NCI-H2029 treated with DMSO at 0.1 percent for 48 hours (cell line): ENCODE measurements at places on chromosomes 6 and 20.

DNA sequence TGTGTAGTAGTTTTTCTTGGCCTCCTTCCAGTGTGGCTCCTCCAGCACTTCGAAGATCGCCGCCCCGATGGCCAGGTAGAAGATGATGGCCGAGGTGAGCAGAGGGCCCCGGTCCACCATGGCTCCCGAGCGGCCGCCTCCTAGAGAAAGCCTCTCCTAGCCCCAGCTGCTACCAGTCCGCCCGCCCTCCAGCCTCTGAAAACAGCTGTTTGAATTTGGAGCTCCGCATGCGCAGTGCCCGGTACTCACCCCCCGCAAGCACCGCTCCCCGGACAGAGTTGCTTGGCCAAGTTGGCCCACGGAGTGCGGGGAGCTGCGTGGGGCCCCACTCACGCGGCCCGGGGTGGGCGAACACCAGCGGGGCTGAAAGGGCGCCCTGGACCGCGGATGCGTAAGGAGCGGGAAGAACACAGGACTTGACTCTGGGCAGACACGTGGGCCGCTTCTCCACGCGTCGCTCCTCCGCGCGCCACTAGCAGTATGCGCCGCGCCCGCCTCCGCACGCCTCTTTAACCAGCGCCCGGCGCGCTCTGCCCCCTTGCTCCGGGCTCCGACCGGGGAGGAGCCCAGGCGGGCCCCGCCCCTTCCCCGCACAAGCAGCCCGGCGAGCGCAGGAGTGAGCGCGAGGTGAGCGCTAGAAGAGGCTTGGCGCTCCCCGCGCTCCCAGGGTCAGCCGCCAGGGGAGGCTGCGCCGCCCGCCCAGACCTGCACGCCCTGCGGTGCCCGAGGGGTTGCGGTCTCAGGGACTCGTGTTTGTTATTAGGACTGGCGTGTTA is at the start of gene KCNK5:
KCNK5 (minus strand) TSS at position 484 of the 776 bp plus-strand sequence; CDS start at position 120, 364 bp downstream.
- peak; percentile 51 for DNase-seq

DNA sequence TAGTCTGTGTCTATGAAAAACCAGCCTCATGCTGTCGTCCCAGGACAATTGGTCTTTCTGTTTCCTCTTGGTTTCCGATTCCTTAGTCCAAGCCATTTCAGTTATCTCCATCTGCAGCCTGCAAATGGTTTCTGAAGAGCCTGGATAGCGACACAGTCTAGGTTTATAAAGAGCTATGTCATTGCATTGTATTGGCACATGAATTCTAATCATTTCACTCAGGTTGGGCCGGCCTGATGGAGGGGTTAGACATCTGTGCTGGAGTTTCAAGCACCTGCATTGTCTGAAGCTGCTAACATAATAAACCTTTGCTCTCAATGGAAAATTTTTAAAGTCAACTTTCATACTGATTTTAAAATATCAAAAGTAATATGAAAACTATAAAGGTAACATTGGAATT is 232.6 kb upstream of the MAP3K7 start:
- DNase-seq, result no peak

GRCh38 chr6:36289281-36289878 is 19.5 kb downstream of the PNPLA1 start:
- DNase-seq, result peak; percentile 72

DNA sequence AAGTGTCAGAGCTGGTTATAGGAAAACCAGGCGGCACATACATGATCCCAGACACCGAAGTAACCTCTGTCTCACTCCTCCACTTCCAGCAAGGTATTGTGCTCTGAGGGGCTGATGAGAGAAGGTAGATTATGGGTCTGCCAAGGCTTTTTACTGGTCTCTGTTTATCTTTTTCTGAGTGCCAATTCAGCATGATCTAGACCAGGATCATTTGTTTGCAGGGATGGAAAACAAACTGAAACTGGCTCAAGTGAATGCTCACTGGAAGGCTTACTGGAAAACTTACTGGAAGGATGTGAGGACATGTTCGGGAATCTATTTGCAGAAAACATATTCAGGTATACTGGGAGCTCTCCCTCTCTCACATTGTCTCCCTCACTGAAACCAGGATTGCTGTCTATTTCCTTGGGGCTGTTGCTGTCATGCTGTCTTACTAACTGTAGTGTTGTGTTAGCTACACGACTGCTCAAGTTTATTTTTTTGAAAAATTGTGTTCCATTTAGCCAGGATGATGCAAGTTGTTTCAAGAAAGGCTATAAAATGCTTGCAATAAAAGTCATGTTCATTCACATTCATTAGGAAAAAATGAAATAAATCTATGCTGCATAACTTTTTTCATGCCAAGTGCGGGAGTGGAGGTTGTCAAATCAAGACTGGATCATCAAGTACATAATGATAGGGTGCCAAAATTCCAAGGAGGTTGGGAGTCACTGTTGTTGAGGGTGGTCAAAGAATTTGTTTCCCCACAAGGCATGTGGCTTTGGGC is 37.0 kb downstream of the KLHL31 start:
- DNase-seq, result peak; percentile 42
